ENCODE measurements at places on chromosomes 4 and X.

- no peak for DNase-seq
Measured at GRCh38 chrX:6026980-6027379, 201.7 kb downstream of the NLGN4X start.

DNA sequence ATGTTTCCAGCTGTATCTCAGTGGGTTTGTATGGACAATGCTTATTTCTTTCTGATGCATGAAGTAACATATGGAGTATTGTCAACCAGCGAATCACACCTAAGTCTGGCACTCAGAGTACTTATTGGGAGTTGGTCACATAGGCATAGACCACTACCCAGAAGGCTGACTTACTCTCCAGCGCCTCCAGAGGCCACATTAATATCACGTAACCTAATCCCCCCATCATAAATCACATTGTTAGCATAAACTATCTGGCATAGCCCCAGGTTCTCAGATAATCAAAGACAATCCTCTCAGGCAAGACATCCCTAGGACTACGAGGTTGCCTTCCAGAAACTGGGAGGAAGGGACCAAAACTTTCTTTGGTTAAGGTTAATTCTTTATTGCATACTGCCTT, 560.5 kb upstream of the PABPC4L start:
- DNase-seq, result no peak

- no peak for DNase-seq
Measured at GRCh38 chr4:24105327-24106038, 215.6 kb upstream of the PPARGC1A start.

- DNase-seq, result no peak
Measured at GRCh38 chr4:108210989-108211835, 42.5 kb upstream of the LEF1 start.

DNA sequence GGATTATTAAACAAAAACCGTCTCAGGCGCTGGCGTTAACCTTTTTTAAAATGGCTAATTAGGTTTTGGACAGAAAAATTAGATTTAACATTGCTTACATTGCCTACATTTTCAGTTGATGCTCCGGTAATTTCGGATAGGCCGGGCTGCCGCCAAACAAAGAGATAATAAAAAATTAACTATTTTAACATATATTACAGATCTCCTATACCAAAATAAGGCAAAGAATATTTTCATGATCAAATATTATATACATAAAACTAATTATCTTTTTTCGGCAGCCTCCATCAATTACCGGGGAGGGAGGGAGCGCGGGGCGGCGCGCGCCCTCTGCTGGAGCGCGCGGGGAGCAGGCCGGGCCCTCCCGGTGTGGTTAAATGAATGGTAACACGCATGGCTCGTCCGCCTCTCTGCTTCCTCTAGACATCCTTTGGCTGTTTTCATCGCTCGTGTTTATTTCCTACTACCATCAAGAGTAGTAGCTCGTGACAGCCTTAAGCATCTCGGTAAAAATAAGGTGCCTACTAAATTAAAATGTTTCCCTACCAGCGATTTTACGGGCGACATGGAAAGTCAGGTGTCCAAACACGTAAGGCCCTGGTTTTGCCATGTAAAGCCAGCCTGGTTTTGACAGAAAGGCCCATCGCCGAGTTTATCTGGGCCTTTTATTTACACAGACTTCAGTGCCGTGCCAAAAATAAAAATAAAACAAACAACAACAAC, 52.4 kb upstream of the TMEM33 start:
- DNase-seq, result no peak

- DNase-seq, result no peak
Measured at GRCh38 chrX:41457613-41458192, 10.6 kb downstream of the NYX start.

DNA sequence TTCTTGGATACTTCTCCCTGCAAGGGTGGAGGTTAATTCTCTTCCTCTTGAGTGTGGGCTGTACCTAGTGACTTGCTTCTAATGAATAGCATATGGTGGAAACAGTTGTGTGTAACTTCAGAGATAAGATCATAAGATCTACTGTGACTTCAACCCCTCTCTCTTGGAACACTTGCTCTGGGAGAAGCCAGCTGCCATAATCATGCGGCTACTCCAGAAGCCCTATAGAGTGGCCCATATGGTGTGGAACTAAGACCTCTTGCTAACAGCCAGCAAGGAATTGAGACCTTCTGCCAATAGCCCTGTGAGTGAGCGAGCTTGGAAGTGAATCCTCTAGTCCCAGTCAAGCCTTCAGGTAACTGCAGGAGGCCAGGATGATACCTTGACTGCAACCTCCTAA, 81.1 kb downstream of the RBMX2 start:
- DNase-seq, result no peak

- no peak for DNase-seq
Measured at GRCh38 chr4:188658958-188659522, 519.8 kb downstream of the TRIML1 start.

GRCh38 chr4:40546506-40546905, 83.2 kb downstream of the RBM47 start:
- no peak for DNase-seq

- no peak for DNase-seq
Measured at GRCh38 chrX:118675326-118675965, 52.0 kb upstream of the IL13RA1 start.

DNA sequence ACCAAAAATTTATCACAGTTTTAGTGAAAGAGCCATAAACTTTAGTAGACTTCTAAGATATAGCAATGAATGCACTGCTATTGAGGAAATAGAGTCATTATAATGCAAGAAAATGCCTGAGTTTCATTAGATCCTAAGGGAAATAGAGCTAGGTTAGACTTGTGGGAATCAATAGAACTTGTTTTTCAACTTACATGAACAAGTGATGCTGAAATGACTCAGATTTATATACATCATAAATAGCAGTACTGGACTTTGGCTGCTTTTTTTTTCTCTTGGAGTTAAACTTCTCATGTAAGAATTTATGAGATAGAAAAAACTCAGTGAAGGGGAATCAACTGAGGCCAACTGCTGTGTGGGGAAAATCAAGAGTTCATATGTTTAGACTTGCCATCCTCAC, 216.5 kb upstream of the AADAT start:
- DNase-seq, result no peak

GRCh38 chr4:1347410-1347864, 429 bp downstream of the UVSSA start:
- peak; percentile 19 for DNase-seq

- DNase-seq, result no peak
Measured at GRCh38 chr4:87019898-87020297, 85.1 kb downstream of the AFF1 start.

DNA sequence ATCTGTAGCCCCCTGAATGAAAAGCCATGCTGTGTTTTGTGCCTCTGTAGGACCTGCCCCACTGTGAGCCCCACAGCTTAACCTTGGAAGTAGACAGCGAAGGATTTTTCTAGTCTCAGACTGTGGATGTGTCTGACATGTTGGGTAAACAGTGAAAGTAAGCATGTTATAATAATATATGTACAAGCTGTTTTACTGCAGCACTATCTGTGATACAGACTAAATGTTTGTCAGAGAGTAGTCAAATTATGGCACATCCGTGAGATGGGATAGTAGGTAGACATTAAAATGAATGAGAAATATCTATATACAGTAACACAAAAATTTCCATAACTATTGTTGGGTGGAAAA, 381.2 kb upstream of the NR3C2 start:
- no peak for DNase-seq

DNA sequence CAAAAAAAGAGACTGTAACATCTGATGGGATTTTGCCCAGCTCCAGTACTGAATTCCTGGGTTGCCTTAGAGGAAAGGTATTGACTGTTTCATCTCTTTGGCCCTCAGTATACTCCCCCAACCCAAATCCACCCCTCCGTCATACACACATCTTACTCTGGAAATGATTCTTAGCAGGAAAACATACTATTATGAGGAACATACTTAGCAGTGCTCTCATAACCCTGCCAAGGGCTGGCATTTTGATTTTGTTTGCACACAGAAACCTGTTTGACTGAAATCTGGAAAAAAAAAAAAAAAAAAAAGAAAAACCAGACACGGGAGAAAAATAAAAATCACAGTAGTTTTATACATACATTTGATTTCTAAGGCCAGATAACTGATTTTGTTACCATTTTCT, 19.4 kb upstream of the AR start:
- no peak for DNase-seq

DNA sequence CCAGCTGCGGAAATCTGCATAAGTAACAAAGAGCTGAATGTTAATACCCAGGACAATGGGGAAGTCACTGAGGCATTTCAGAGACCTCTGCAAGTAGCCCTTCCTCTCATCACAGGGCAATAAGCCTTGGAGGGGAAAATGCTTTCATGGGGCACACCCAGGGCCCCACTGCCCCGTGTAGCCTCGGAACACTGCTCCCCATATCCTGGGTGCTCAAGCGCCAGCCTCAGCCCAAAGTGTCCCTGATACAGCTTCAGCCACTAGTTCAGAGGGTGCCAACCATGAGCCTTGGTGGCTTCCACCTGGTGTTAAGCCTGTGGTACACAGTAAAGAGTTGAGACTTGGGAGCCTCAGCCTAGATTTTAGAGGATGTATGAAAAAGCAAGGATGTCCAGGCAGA, 402.8 kb upstream of the CXorf51A start:
- no peak for DNase-seq
